ENCODE measurements at places on chromosomes 5 and 9. TPM values are rescaled to one million over a fixed set of nuclear protein-coding genes. Genes with fewer than 3 reads are reported as not detected.
A peak's percentile ranks its signal among the peaks of the same experiment; 100 is the strongest.

GRCh38 chr5:14319102-14319501, 176.0 kb downstream of the TRIO start:
- H3K27ac ChIP-seq, result no peak overlapping the region
- peaks cover 2% of the 10 kb centered on the region for H3K36me3 ChIP-seq
- DNase-seq, result no peak
- no peaks in the 10 kb centered on the region for H3K27me3 ChIP-seq
- H3K4me3 ChIP-seq, result no peak overlapping the region
- H3K4me1 ChIP-seq, result no peaks in the 10 kb centered on the region

DNA sequence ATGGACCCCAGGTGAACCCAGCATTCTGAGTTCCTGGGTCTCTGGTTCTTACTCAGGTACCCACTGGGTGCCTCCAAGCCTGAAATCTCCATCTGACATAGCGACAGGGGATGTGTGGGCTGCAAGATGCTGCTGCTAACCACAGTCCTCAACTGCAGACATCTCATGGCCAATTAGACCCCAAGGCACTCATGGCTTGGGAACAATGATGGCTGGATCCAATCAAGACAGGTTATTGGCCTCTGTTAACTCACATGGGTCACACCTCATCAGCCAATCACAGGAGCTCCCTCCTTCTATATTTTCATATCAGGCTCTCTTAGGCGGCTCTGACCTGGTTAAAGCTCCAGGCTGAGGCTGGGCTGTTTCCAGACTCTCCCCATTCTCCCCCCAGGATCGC, 57.0 kb downstream of the CXXC5 start:
- no peak overlapping the region for H3K27ac ChIP-seq
- H3K36me3 ChIP-seq, result no peaks in the 10 kb centered on the region
- H3K4me1 ChIP-seq, result peaks cover 8% of the 10 kb centered on the region
- peaks cover 11% of the 10 kb centered on the region for H3K27me3 ChIP-seq

DNA sequence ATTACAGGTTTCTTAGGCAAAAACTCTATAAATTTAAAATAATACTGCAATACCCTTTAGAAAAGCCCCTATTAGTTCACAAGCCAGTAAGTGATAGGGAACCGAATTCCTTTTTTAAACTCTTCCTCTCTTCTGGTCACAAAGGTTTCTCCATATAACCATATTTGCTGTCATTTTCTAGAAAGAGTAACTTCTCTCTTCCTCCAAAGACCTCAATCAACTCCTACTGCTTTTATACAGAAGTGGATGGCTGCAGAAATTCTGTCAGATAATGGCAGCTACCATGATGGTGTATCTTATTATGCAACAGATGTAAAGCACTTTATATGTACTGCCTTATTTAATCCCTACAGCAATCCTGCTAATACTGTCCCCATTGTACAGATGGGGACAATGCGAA, 6.2 kb downstream of the TUT7 start:
- DNase-seq, result no peak
- H3K27ac ChIP-seq, result peak overlapping the region; percentile 68
- no peaks in the 10 kb centered on the region for H3K27me3 ChIP-seq

SLC35A4 gene
- total RNA-seq, result 69.7 TPM

- no peak overlapping the region for H3K4me3 ChIP-seq
- no peaks in the 10 kb centered on the region for H3K27me3 ChIP-seq
- H3K36me3 ChIP-seq, result peaks cover 2% of the 10 kb centered on the region
- no peak for DNase-seq
- H3K4me1 ChIP-seq, result peaks cover 16% of the 10 kb centered on the region
Observed at GRCh38 chr5:16525651-16526050, 60.1 kb upstream of the ZNF622 start.

Data from activated CD4-positive, alpha-beta memory T cell treated with anti-CD3 and anti-CD28 coated beads for 36 hours (primary cell).